ENCODE measurements at places on chromosomes 1 and 21.

DNA sequence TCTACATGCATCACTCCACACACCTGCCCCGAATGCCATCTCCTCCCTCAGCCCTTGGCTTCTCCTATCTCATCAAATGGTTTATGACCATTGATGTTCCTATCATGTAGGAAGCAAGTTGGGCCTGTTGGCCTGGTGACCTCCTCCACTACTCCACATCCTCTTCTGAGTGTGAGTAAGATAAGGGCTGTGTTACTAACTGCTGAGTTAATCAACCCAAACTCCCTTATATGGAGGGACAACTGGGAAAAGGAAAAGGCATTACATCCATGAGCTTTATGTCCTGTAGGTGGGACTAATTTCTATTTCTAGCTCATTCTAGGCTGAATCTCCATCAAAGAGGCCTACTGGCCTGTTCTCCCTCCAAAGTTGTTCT lies 57.6 kb downstream of the WLS start:
- DNase-seq: no peak

DNA sequence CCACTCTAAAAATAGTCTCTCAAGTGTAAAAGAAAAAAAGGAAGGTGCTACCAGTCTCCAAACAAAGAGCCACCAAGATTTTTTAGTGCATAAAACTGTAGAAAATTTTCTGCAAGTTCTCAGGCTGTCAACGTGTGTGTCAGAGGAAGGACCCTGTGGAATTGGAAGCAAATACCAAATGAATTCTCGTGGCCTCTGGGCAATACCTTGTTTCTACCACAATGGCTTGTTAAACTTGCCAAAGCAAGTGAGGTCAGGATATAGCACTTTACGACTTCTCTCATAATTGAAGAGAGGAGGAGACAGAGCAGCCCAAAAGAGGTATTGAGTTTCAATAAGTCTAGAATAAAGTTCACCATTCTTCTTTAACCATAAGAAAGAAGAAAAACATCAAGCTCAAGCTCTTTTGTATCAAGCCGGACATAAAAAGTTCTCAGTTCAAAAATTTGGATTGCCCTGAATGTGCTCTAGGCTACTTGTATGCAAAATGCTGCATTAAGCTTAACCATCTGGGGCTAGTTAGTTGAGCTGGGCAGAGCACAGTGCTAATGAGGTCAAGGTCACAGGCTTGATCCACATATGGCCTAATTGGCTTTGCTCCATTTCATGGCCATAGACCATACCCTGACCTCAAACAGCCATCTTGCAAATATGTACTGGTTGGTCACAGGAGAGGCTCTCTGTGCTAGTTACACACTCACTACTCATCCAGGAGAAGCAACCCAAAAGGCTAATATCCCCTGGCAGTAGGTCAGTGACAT lies 60.5 kb downstream of the TBX15 start:
- DNase-seq: no peak

DNA sequence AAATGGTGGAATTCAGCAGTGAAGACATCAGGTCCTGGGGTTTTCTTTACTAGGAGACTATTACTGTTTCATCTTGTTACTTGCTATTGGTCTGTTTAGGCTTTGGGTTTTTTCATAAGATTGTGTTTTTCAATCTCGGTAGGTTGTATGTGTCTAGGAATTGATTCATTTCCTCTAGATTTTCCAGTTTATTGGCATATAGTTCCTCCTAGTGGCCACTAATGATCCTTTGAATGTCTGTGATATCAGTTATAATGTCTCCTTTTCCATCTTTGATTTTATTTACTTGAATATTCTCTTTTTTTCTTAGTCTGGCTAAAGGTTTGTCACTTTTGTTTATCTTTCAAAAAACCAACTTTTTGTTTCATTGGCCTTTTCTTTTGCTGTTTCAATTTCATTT lies 233.0 kb downstream of the RWDD3 start:
- DNase-seq: no peak

- DNase-seq: no peak
These were observed 81.3 kb downstream of the UROD start for GRCh38 chr1:45093334-45093733.

DNA sequence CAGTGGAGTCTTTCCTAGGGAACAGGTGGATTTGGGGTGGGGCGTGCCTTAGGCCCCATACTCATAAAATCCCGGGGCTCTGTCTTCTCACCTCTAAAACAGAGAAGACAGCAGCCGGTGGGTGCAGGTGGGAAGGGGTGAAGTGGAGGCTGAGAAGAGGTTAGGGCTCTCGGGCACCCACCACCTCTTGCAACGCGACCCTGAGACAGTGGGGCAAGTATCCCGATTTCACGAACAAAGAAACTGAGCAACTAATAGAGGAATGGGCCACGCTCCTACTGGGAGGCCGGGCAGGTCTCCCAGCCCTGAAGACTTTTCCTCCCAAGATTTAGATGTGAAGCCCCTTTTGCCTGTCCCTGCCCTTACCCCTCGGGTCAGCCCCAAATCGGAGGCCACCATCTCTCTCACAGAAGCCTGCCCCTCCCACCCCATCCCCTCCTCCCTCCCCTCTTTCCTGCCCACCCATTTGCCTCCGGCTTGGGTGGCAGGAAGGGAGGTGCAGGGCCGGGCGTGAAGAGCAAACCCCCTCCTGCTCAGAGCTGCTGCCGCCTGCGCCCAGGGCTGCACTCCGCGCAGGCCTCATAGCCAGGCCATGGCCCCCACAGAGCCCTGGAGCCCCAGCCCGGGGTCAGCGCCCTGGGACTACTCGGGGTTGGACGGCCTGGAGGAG lies at the start of gene GPR25:
TSS of gene GPR25 (plus strand) at position 536 of the 670 bp plus-strand sequence. CDS start at position 593, 57 bp downstream.
- no peak for DNase-seq

DNA sequence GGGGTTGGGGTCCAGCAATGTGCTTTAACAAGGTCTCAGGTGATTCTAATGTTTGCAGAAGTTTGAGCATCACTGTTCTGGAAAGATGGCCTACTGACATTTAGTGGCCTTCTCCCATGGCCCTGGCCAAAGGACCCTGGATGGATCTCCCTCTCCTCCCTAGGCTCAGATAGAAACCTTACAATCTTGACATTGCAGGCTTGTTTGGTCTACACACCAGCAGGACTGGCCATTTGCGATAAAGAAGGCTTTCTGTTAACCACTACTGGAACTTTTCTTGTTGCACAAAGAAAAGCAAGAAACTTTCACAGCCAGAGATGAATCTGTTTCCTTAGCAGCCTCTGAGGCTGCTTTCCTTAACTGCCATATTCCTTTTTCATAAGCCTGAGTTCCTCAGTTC lies 6.2 kb downstream of the DNALI1 start:
- DNase-seq: no peak

DNA sequence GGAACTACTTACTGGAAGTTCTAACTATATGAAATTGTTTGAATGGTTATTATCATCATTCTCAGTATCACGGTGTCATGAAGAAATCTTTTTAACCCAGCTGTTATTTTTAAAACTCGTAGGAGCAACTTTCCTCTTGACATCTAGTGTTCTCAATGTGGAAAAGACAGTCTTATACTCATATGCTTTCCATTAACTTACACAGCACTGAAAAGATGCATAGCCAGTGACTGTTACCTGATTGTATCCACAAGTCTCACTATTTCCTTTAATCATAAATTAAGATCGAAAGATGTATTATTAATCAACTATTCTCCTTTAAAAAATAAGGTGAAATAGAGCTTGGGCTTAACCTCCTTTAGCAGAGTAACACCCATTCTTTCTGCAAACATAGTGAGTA lies 59.7 kb upstream of the TNFSF4 start:
- DNase-seq: no peak

DNA sequence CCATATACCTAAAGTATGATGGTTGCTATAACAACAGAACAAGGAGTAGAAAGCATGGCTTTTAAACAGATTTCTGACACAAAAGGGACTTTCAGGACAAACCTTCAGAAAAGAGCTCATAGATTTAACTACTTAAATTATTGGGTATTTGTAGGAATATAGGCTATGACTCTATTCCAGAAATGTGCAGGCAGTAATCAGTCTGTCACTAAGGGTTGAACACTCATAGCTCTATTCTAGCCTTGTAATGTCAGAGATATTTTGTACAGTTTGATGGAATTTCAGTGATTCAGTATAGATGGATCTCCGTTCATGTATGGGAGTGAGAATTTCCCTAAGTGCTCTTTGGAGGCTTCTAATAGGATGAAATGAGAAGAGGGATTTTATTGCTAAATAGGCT lies 82.8 kb downstream of the EXTL2 start:
- no peak for DNase-seq

- no peak for DNase-seq
These were observed 2.8 kb downstream of the SKI start for GRCh38 chr1:2230781-2231531.

DNA sequence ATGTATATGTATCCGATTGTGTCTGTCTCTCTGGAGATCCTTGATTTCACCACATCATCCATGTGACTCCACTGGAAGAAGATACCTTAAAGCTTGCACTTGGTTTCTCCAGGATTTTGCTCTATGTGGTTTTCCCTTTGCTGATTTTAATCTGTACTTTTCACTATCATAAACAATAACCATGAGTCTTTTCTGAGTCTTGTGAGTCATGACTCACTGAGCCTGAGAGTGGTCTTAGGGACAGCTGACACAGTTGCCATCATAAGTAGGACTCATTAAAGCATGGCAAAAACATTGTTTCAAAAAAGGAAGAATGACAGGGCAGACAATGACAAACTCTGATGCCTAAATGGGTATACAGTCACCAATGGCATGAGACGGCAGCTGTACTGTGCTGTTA lies 226.2 kb downstream of the AKT3 start:
- DNase-seq: no peak

DNA sequence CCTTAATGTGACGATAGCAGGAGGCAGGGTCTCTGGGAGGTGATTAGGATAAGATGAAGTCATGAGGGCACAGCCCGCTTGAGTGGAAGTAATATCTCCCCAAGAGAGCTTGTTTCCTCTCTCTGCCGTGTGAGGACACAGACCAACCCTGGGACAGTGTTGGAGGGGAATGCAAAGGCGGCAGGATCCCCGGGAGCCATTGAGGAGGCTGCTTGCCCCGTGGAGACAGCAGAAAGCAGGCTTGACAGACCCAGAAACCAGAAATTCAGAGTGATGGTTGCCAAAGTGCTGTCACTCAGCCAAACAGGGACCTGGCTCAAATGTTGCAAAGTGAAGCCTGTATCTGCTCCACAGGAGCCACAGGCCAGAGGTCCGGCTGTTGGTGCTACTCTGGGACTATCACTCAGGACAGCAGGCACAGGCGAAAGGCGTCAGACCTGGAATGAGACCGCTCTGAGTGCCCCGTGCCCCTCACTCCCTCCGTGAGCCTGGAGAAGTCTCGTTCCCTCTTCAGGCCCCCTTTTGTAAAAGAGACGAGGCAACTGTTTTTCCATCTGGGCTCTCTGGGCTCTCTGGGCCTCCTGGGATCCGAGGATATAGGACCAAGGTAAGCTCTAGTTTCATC lies 96.6 kb upstream of the VANGL1 start:
- DNase-seq: no peak

GRCh38 chr1:65027666-65028358 lies 61.5 kb upstream of the JAK1 start:
- no peak for DNase-seq

GRCh38 chr1:3711381-3711779 lies 40.9 kb upstream of the CCDC27 start:
- no peak for DNase-seq

DNA sequence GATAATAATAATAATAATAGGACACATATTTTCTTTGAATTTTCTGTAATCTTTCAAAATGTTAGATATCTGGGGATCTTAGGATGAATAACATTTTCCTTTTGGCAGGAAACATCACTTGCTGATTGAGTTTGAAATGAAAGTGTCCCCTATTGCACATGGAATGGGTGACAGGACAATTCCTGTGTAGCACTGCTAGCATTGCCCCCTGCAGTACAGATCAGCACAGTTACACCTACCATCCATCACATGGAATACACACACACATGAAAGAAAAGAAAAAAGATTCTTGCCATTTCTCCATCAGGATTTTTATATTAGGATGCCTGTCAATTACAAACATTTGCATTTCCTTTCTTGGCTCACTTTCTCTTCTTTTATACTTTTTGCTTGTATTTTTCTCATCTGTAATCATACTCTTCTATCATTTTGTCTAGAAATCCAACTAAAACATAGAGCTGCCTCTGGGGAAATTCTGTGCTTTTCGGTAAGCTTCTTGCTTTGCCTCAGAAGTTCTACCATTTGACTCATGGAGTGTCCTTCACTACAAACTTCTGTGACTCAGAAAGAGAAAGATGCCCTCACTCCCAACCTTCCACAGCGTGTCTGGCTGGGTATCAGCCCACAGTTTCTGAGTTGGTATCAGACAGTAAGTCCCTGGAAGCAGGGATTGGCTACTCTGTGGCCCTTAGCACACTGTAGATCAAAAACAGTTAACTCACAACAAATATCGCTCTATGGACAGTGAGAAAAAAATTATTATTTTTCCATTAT lies 641.2 kb downstream of the PTPRC start:
- no peak for DNase-seq

GRCh38 chr1:51581238-51581637 lies 35.7 kb upstream of the OSBPL9 start:
- no peak for DNase-seq

DNA sequence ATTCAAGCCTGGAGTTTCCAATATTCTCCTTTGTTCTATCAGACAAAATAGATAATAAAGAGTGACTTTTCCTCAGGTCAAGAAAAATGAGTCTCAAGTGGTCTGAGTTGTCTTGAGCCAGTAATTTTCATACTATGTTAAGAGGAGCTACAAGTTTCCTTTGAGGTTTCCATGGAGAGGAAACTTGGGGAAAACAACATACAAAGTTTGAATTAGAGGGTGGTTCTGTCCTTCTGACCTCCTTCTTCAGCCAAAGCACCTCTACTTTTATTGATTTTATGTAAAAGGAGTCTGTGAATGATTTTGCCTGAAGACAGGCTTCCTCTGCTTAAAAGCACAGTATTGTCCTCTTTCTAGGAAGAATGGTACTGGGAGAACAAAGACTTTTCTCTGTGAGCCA lies 497.2 kb upstream of the PKN2 start:
- no peak for DNase-seq

DNA sequence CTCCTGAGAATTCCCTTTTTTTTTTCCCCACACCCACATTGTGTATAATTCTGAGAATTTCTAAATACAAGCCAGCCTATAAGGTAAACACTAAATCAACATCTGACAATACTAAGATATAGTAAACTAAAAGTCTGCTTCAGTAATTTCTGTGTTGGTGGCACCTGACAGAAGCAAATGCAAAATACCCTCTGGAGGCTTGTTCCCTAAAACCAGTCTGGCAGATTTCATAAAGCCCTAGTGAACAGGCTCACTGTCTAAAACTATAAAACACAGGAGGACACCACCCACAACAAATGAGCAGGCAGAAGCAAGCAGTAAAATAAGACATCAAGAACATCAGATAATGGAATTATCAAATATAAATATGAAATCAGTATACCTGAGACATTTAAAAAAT lies 11.5 kb downstream of the TRIM33 start:
- no peak for DNase-seq

DNA sequence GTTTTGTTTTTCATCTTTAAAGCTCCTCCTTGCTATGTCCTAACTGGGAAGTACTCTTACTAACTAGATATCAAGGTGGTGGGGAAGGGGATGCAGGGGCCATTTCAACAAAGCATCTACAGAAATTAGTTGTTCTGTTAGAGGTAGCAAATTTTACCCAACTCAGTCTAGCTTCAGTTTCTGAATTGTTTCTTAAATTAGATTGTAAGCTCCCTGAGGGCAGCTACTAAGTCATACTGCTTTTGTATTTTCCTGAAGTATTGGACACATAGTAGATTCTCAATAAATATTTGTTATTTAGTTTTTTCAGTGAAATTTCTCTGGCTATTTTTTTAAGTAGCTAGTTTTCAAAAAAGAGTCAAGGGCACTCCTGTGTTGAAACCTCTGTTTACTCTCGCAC lies 1.8 kb downstream of the UBAP2L start:
- DNase-seq: no peak
